ENCODE measurements at places on chromosomes 7 and 10. TPM values are rescaled to one million over a fixed set of nuclear protein-coding genes. Genes with fewer than 3 reads are reported as not detected.

Gene TMEM270
- 0.23 TPM for total RNA-seq

Gene HEPACAM2
- total RNA-seq: not detected

Gene FASTK
- total RNA-seq: 51.3 TPM

Gene GNAT3
- total RNA-seq: not detected

Gene ICA1
- 0.76 TPM for total RNA-seq

Gene PHYHIPL
- 0.54 TPM for total RNA-seq

Gene ITGA8
- total RNA-seq: not detected

Gene ZSWIM8
- 31.8 TPM for total RNA-seq

Gene SMO
- total RNA-seq: 16.5 TPM

Gene DNAJC12
- total RNA-seq: 55.6 TPM

Measured in A549 treated with DMSO at 1 μM for 4 hours (cell line).